ENCODE measurements at places on chromosomes 11 and 22. TPM values are rescaled to one million over a fixed set of nuclear protein-coding genes. Genes with fewer than 3 reads are reported as not detected.

The SCGB2A2 gene
- total RNA-seq, result not detected

The CRYBB1 gene
- total RNA-seq, result not detected

DNA sequence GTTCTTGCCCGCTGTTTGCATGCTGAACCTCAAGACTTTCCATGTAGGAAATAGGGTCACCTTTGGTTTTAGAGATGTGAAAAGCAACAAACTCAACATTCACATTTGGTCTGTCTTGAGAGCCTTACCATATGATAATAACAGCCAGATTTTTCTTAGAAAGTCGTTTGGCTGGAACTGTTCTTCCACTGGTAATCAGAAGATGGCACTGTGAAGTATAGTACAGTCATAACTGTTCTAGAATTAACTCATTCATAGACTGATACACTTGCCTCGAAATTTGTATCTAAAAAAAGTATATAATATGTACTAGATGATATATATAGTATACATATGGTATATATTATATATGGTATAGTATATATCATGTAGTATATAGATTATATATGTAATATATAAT is 12.3 kb downstream of the LUZP2 start:
- ATAC-seq, result peak; percentile 32

DNA sequence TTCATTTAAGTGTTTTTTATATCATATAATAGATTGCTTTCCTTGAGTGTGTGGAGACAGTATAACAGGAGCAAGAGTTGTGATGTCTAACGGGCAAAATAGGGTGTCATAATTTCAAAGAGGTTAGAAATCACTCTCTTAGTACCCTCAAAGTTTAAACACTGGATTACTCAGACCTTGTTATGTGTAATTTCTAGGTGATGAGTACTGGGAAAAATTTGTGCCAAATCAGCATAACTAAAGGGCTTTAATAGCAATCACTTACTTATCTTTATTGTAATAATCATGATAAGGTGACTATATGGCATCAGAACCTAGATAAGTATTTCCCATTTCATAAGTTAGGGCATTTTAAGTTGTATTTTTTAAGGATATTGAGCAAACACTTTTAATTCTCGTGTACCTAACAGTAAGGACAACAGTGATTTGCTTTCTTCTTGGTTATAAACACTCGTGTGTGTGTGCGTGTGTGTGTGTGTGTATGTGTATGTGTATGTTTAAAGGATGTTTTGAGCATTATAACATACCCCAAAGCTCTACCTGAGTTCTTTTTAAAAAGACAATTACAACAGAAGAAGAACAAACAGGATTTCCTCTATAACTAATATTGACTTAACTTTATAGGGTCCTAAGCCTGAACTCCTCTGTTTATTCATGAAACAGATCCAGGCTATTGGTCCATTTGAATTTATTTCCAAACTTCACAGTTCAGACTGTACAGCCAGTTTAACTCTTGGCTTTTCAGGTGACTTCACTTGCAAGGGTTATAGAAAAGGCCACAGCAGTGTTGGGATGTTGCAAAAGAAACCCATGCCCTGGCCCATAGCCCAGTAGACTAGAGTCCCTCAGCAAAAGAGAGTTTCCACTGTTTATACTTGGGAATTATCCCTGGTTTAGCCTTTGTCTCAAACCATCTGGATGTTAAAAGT is 23.7 kb upstream of the PDE3B start:
- no peak for ATAC-seq

DNA sequence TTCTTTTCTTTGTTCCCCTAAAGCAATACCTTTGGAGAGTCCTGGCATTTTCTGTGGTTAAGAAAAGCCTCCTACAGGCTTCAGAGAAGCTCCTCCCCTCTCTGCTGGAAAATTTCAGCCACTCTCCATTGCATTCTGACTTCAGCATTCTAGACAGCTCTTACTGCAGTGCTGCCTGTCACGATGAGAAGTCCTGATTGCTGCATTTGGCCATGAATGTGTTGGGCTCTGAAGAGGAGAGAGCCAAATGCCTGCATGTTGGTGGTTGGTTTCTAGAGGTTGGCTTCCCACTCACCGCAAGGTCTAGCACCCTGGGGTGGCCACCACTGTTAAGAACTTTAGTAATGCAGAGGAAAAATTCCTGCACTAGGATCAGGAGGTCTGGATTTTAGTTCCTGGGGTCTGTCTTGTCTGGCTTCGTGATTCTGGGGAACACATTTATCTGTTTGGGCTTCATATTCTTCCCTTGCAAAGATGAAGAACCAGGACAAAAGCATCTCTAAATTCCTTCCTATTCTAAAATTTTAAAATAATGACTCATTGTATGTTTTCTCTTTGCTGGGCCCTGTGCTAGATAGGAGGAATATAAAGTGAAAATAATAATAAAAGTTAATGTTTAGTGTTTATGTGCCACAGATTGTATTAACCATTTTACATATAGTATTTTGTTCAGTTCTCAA is 38.1 kb downstream of the COA4 start:
- no peak for ATAC-seq

- no peak for ATAC-seq
These were observed 5.4 kb downstream of the FADS2 start for GRCh38 chr11:61833471-61833870.

- ATAC-seq, result no peak
These were observed 77.4 kb downstream of the PARVA start for GRCh38 chr11:12454782-12455181.

- ATAC-seq, result no peak
These were observed 143.3 kb downstream of the DLG2 start for GRCh38 chr11:85483861-85484260.

GRCh38 chr11:130160498-130161155 is 1.0 kb downstream of the ST14 start:
- ATAC-seq, result no peak

- ATAC-seq, result peak; percentile 79
These were observed at the start of gene TRIM34 for GRCh38 chr11:5624489-5625279. TRIM34 (plus strand) TSS chr11:5625001; CDS start chr11:5632332, 7,331 bp downstream.

Data from esophagus mucosa (tissue), 1 donor.